ENCODE measurements at places on chromosomes 6 and 20.

DNA sequence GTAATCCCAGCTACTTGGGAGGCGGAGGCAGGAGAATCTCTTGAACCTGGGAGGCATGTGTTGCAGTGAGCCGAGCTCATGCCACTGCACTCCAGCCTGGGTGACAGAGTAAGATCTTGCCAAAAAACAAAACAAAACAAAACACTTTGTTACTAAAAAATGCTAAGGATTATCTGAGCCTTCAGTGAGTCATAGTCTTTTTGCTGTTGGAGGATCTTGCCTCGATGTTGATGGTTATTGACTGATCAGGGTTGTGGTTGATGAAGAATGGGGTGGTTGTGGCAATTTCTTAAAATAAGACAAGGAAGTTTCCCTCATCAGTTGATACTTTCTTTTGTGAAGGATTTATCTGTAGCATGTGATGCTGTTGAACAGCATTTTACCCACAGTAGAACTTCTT lies 196.8 kb upstream of the HDDC2 start:
- DNase-seq: no peak

DNA sequence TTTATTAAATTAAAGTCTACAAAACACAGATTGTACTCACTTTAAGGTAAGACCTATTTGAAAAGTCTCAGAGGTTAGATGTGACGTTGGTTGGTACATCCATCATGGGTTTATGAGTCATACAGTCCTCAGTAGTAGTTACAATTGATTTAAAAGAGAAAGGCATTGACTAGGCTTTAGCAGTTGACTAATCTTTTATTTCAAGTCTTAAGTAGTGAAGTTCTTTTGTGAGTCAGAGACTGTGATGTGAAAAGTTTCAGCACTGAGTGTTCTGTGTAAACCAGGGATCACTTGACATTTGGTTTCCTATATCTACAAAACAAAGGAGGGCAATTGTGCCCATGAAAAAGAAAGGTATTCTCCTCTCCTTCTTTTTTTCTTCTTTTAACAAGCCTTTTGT lies 221.3 kb downstream of the GRIK2 start:
- DNase-seq: no peak

DNA sequence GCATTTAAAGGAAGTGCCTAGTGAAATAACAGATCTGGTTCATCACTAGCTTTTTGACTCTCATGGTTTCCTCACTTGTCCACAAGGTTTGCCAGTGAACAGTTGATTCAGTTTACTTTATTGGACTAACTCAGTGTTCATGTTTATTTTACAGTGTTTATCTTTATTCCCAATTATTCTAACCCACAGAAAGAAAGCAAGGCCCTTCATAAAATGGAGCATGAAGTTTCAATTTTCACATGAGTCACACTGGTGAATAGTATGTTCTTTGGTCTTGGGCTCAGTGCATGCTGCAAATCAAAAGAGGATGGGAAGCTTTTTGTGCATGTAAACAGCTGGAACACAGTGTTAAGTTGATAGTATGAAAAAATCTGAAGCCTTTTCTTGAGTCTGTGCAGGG lies 217.6 kb upstream of the HDDC2 start:
- DNase-seq: no peak

- no peak for DNase-seq
Observed at GRCh38 chr6:130863415-130864230, 36.4 kb downstream of the SMLR1 start.

GRCh38 chr6:26375270-26375669 lies 7.6 kb upstream of the BTN2A2 start:
- DNase-seq: no peak

- DNase-seq: no peak
Observed at GRCh38 chr6:13708736-13709135, 2.9 kb downstream of the RANBP9 start.

DNA sequence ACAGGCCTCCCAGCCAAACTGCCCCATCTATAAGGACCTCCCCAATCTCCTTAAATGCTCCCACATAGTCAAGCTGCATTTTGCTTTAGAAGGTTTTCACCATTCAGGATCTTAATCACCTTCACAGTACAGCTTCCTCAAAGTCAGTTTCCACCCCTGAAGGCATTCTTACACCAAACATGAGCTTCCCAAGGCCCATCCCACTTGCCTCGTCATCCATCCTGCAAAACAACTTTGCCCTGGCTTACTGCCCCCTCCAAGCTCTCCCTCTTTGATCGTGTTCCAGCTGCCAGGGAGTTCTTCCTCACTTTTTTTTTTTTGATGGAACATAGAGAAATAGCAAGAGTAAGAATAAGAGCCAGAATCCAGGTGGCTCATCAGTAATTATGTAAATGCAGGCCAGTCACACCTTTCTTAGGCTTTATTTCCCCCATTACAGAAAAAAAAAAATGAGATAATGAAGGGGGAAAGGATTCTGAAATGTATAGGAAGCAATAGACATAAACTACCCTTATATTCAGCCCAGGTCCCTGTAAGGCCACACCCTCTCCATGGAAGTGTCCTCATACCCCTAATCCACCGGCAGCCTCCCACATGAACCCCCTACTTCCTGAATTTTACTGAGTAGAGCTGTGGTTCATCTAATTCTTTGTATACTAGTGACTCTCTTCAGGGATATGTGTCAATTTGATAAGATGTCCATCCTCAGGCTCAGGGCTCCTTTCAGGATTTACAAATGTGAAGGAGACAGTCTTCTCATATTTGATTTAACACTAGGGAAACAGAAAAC lies 12.7 kb downstream of the TRIM27 start:
- DNase-seq: no peak

DNA sequence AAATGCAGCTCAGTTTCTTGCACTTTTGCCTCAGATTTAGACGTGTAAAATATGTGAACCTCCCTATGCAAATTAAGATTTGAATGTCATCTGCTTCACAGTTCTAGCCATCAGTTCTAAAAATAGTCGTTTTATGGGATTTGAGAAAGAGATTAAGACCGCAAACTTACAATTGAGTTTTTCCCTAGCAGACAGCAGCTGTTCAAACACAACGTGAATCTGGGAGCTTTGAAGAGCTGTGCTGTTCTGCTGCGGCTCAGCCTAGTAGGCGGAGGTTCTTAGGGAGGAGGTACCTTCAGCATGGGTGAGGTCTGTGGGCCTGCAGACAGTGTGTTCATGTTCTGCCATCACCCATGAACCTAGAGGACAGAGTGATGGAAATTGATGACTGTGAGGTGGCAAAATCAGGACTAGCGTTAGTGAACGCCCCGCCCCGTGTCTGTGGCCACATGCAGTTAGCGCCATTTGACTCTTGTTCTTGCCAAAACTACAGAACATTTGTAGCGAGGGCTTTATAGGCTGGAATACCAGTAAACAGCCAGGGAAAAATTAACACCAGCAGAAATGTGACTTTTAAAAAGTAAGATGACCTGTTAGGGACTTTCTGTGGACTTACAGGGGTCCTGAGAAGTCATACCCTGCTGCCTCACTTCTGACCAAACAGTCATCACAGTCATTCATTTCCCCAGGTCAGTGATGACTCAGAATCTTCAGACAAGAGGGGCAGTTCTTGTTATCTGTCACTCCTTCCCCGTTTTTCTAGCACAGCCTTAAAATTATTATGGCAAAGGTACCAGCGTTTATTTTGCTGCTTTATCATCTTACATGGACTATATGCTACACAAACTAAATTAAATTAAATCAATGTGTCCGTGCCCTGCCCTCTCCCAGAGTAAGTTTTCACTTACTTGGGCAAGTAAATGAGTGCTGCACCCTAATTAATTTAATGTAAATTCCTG lies 84.3 kb upstream of the TMEM181 start:
- no peak for DNase-seq

- DNase-seq: no peak
Observed at GRCh38 chr20:37353285-37353849, 7.4 kb downstream of the SRC start.

DNA sequence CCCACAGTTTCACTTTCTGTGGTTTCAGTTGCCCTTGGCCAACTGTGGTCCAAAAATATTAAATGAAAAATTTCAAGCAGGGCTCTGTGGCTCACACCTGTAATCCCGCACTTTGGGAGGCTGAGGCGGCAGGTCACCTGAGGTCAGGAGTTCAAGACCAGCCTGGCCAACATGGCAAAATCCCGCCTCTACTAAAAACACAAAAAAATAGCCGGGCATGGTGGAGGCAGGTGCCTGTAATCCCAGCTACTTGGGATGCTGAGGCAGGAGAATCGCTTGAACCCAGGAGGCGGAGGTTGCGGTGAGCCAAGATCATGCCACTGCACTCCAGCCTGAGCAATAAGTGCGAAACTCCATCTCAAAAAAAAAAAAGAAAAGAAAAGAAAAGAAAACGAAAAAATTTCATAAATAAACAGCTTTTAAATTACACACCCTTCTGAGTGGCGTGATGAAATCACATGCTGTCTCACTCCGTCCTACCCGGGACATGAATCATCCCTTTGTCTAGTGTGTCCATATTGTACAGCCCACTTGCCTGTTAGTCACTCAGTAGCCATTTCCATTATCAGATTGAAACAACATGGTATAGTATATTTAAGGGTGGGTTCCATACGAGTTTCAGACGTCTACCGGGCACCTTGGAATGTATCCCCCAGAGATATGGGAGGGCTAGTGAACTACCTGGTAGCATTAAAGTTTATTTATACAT lies 11.7 kb downstream of the PTPRK start:
- no peak for DNase-seq

DNA sequence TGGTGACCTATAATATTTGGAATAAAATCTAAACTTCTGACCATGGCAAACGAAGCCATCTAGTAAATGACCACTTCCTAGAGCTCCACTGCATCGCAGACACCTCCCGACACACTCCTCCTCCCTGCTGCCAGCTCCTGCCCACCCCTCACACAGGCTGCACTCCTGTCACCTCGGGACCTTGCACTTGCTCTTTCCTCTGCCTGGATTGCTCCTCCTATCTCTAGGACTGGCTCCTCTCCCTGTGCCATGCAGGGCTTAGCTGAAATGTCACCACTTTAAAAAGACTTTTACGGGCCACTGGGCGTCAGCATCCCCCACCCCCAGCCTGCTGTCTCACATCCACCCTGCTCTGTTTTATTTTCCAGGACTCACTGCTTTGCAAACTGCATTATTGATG lies 87.6 kb upstream of the MC3R start:
- DNase-seq: no peak

GRCh38 chr6:42093582-42094329 lies 43.4 kb downstream of the TAF8 start:
- no peak for DNase-seq

DNA sequence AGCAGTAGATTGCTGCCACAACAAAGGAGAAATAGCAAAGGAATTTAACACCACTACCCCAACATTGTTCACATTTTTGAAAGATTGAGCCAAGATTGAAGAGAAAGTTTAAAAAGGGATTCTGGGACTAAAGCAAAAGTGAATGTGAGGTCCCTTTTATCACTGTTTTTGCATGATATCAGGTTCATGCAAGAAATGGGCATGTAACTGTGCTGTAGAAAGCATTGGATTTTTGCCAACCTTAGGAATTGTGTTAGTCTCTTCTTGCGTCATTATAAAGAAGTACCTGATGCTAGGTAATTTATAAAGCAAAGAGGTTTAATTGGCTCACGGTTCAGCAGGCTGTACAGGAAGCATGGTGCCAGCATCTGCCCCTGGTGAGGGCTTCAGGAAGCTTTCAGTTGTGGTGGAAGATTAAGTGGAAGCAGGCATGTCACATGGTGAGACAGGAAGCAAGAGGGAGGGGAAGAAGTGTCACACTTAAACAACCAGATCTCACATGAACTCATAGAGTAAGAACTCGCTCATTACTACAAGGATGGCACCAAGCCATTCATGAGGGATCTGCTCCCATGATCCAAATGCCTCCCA lies 4.6 kb upstream of the GJB7 start:
- DNase-seq: no peak

- no peak for DNase-seq
Observed at GRCh38 chr6:155352811-155353210, 38.5 kb upstream of the TFB1M start.

DNA sequence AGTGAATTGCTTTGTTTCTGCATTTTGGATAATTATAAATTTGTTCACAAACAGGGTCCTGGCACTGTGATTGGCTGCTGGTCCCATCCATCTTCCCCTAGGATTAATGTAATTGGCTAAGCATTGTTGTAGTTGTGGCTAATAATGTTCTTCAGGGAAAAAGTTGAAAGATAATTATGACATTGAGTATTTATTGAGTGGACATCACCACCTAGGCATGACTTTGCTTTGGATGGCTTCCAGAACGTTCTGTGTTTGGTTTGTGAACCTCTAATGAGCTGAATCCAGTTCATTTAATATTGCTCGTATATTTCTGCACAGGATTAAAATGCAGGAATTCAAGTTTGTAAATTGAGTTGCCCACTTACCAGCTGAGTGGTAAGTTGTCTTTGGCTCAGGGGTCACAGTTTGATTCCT lies 55.1 kb downstream of the ARID1B start:
- DNase-seq: no peak

- no peak for DNase-seq
Observed at GRCh38 chr6:144585217-144585814, 300.2 kb downstream of the UTRN start.

DNA sequence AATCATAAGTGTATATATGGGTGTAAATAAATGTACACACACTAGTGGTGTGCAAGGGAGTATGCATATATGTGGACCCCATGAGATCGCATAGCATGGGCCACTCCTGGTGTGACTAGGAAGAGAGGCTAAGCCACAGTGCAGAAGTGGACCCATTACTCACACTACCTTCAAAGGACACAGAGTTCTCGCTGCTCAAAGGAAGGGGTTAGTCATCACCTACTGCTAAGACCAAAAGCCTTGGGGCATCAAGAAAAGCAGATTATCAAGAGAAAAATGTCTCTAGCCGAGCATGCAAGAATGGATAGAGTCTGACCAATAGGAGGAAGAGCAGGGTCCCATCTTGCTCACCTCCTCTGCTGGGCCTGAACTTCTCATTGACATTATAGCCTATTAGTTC lies 195.5 kb downstream of the MAFB start:
- DNase-seq: no peak

- DNase-seq: no peak
Observed at GRCh38 chr20:4329232-4329631, 313.9 kb upstream of the RNF24 start.

GRCh38 chr6:112149236-112149635 lies 61.8 kb downstream of the FAM229B start:
- no peak for DNase-seq

- DNase-seq: no peak
Observed at GRCh38 chr6:70592391-70593117, 25.8 kb downstream of the SDHAF4 start.

DNA sequence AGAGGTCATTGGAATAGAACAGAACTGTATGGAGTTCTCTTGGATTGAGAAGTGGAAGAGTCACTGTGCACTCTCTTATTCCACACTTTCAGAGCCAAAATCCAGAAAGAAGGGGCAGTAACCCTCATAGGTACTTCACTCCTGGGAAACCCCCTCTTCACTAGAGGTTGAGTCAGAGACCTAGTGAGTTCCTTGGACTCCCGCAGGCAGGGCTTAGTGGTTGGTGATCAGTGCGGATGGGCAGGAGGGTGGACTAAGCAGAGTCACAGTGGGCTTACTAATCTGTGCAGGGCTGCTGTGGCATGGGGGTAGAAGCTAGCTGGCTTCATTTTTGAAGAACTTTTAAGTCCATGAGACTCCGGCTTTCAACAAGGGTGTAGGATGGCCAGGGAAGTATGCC lies 95.0 kb upstream of the MLN start:
- no peak for DNase-seq

All from stimulated activated CD8-positive, alpha-beta memory T cell treated with anti-CD3 and anti-CD28 coated beads, Interleukin-15, amount 100 ng/mL, for 48 hours (primary cell).